Skeletal muscle cell (primary cell): ENCODE measurements at places on chromosomes 16 and 17.

GRCh38 chr17:8320262-8320661, 10.2 kb downstream of the ARHGEF15 start:
- no peak for DNase-seq

DNA sequence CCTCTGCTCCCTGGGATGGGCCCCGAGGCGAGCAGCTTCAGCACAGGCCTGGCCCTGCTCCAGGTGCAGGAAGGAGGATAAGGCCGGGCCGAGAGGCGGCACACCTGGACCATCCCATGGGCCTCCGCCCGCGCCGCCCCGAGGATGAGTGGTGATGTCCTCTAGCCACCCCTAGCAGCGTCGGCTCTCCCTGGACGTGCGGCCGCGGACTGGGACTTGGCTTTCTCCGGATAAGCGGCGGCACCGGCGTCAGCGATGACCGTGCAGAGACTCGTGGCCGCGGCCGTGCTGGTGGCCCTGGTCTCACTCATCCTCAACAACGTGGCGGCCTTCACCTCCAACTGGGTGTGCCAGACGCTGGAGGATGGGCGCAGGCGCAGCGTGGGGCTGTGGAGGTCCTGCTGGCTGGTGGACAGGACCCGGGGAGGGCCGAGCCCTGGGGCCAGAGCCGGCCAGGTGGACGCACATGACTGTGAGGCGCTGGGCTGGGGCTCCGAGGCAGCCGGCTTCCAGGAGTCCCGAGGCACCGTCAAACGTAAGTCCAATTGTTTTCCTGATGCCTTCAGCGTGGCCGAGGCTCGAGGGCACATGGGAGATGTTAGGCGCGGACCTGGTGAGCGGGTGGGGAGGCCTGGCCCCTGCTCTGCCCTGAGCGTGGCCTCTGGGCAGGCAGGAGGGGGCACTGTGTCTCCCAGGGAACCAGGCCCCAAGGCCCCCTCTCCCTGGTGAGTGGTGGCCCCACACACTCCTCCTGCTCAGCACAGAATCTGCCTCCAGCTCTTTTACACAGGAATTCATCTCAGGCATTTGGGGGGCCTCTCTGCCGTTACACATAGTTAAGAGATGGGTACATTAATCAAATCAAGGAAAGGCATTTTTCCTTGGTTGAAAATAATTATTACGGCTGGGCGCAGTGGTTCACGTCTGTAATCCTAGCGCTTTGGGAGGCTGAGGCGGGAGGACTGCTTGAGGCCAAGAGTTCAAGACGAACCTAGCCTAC, 855 bp downstream of the TMEM204 start:
- no peak for DNase-seq

GRCh38 chr16:89561884-89562599, 1.6 kb downstream of the RPL13 start:
- no peak for DNase-seq

- DNase-seq: no peak
These were observed 294.7 kb downstream of the SEC14L1 start for GRCh38 chr17:77435272-77436057.

- DNase-seq: no peak
These were observed 156.1 kb upstream of the PSMD7 start for GRCh38 chr16:74140557-74140956.

GRCh38 chr17:59165933-59166342, 10.4 kb downstream of the PRR11 start:
- peak; percentile 12 for DNase-seq

GRCh38 chr17:43701318-43701743, 39.6 kb upstream of the MEOX1 start:
- DNase-seq: peak; percentile 38

- DNase-seq: no peak
These were observed 23.1 kb upstream of the RPL38 start for GRCh38 chr17:74180336-74180735.

DNA sequence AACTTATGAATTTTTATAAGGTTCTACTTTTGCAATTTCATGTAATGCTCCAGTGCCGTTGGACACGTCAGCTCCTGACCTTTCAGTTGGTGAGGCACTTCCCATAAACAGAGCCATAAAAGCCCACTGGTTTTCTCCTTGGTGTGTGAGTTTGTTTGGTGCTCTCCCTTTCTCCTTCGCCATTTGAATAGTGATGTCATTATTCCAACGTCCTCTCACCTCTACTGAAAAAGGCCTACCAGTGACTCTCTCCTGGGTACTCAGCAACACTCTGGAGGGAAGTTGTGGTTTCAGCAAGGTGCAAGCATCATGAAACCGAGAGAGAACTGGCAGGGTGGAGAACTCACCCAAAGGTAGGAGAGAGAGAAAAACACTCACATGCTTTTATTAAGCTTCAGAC, 29.6 kb upstream of the HNF1B start:
- DNase-seq: no peak

DNA sequence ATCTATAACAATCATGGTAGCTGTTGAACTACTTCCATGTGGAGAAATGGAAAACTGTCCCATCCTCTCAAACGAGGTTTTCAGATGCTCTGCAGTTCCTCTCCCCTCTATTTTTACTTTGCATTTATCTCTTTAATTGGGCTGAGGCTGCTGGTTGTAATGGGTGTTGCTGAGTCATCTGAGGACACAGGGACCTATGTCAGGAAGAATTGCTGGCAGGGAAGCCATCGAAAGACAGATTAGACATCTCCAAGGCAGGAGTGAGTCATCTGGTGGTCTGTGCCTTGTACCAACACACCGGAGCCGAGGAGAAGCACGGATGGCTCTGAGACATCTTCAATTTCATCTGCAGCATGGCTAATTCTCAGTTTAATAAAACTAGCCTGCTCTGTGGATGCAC, 394.5 kb downstream of the GRIN2A start:
- DNase-seq: no peak

DNA sequence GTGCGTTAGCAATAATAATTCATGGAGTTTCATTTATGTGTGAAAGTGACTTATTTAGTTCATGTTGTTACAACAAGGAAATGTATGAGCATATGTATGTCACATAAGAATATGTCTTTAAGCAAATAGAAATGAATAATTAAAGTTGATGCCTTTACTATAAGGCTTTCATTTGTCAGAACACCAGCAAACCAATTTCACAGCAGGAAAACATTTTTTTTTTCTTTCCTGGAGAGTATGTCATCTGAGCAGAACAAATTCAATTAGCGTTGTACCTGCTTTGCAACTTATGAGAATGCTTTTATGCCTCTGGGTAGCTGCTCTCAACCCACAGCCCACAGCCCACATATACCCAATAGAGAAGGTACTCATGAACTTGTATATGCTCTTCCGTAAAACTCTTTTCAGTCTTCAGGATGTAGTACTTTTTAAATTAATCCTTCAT, 26.3 kb upstream of the APOH start:
- no peak for DNase-seq

DNA sequence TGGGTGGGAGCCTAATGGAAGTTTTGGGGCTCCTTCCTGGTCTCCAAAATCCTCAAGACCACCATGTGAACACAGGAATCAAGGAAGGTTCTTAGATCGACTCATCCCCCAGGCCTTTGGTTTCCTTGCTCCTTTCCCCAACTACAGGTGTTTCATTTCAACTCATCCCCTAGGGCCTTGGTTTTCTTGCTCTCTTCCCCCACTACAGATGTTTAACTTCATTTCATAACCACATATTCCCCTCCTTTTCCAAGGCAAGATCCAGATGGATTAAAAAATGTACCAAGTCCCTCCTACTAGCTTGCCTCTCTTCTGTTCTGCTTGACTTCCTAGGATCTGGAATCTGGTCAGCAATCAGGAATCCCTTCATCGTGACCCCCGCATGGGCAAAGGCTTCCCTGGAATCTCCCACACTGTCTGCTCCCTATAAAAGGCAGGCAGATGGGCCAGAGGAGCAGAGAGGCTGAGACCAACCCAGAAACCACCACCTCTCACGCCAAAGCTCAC, at the start of gene CCL11:
Gene CCL11, plus strand, starts transcription at position 457 of the 507 bp plus-strand sequence. CDS start 67 bp downstream, outside the sequence.
- DNase-seq: no peak

DNA sequence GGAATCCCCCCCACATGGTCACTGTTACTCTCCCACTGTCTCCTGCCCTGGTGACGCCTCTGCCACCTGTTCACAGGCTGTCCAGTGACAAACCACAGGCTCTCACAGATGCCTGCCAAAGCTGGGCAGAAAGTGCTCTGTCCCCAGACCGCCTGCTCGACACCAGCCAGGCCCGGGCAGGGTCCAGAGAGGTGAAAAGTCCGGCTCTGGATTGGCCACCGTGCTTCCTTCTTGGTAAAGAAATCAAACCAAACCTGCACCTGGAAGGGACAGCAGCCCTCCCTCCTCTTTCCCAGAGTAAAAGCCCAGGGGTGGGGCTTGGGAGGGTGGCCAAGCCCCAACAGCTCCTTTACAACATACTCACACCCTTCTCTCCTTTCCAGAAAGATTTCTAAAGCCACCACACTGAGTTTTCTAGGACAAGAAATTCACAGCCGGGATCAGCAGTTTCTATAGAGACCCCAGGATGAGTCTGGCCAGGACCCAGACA, 6.2 kb downstream of the PCGF2 start:
- DNase-seq: no peak

DNA sequence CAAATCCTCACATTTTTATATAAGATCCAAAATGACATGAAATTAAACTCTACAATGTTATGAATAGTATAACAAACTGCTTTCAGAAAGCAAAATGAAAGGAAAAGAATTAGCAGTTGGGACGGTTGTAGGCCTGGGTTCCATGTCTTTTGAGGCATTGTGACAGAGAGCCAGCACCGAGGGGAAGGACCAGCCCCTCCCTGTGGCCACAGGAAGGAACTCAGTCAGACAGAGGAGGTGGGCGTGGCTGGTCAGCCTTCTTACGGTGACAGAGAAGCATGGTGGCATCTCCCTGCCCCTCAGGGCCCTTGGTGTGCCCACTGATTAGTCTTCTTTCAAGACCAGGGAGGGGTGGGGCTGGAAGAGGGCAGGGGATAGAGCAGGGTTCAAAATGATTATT, 5.7 kb downstream of the ZNF319 start:
- no peak for DNase-seq

- peak; percentile 60 for DNase-seq
These were observed 73.0 kb downstream of the ABCC6 start for GRCh38 chr16:16150117-16150877.

- DNase-seq: no peak
These were observed 2073.2 kb downstream of the TP53TG3F start for GRCh38 chr16:35532576-35532975.

DNA sequence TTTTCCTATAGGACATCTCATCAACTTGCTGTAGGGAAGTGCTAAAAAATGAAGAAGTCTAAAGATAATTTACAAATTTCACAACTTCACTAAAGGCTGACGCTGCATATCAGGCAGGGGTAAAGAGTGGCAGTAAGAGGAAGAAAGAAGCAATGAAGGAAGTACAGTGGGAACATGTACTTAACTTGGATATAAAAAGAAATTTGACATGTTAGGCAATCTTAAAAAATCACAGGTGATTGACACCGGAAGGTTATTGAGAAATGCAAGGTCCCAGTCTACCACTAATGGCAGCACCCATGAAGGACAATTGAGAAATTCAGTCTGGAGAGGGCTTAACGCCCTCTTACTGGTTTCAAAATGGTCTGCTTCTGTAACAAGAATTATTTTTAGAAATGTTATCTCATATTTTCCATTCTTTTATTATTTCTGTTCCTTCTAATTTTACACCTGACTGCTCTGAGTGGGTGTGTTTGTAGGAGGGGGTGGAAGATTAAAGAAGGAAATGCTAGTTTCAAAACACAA, 358.1 kb downstream of the KCNJ2 start:
- DNase-seq: no peak

GRCh38 chr16:18788828-18789514, 1.2 kb downstream of the RPS15A start:
- no peak for DNase-seq

GRCh38 chr17:77019893-77020379, 120.8 kb upstream of the SEC14L1 start:
- DNase-seq: peak; percentile 41

DNA sequence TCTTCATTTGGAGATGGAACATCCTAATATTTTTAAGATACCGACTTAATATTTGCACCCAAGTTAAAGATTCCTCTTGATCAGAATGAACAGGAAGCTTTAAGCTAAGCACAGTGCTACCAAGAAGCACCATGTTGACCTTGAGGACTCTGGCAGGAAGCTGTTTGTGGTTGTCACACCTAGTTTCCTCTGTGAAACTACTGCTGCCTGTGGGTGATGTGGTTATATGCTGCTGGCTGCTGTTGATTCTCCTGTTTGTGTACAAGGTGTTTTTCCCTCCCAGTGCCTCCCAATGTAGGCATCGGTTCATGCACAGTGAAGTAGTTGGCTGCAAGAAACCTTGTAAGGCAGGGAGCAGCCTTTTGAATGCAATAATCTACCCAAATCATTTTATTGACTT, 23.4 kb downstream of the RBL2 start:
- DNase-seq: no peak

- DNase-seq: no peak
These were observed 324.1 kb upstream of the GOT2 start for GRCh38 chr16:59058250-59058649.

GRCh38 chr17:62897706-62898105, 68.3 kb upstream of the TANC2 start:
- DNase-seq: no peak

DNA sequence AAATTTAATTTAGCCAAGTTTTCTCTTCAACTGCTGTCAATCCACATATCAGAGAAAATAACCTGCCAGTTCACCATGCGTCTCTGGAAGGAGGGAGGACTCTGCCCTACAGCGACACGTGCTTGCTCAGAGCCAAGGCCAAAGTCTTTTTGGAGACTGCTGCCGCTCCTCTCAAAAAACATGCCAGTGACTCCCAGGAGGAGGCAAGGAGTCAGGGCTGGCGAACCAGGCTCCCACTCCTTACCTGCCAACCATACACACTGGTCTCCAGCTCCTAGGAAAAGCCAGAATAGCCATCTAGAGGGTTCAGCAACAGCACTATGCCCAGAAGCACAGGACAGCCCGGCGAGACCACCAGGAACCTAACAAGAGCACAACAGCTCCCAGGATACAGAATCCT, 73.0 kb downstream of the ANKRD11 start:
- DNase-seq: no peak
